Thyroid gland (tissue), 4 donors: ENCODE measurements at places on chromosomes 16 and 17. TPM values are rescaled to one million over a fixed set of nuclear protein-coding genes. Genes with fewer than 3 reads are reported as not detected.

GRCh38 chr17:29575511-29576213 is 7.2 kb downstream of the TP53I13 start:
- H3K4me1 ChIP-seq, result peaks cover 4% of the 10 kb centered on the region
- no peak overlapping the region for H3K4me3 ChIP-seq
- DNase-seq, result no peak

Gene NUPR1
- total RNA-seq, result 53.3 TPM

DNA sequence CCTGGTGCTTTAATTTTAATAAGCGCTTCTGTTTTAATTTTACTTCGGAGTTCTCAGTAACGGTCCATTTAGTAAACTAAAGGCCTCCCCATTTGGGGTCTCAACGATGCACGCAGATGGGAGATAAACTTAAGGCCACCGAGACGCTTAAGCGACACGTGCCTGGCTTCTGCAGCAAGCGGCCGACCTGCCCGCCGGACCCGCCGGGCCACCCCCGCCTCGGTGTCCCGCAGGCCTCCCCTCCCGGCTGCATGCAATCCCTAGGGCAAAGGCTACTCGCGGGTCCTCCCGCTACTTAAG is 592 bp downstream of the GCSH start:
- no peak for DNase-seq
- no peaks in the 10 kb centered on the region for H3K27me3 ChIP-seq
- H3K27ac ChIP-seq, result peak overlapping the region; percentile 64

Gene ZNF205
- 28.9 TPM for total RNA-seq

DNA sequence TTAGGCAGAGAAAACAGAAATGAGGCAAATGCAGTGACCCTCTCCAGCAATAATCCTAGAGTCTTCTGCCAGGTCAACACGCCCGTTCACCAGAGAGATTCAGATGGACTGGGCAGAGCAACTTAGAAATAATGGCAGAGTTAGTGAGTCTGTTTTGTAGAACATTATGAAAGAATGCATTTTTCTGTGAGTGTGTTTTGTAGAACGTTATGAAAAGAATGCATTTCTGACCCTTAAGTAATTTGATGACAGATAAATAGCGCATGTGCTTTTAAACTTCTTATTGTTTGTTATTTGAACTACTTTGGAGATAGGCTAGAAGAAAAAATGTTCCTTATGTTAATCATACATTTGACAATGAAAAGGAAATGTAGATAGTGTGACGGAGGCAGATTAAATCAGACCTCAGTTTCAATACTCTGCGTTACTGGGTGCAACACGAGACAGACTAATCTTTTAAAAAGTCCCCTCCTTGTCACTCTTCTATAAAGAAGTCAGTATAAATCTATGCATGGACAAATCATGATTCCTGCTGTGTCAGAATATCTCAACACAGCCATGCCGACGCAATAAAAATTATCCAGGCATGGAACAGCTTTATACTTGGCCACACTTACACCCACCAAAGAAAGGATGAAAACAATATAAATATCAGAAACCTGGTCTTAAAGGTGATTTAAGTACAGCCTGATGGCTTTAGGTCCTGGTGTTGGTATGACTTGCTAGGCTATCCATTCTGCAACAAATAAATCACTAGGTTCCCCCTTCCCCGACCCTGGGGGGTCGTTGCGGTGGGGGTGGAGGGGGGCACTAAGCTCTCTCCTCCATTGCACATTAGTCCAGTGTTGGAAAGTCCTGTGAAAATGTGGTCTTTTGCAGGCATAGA is 47.8 kb downstream of the MARCHF10 start:
- DNase-seq, result no peak
- H3K4me1 ChIP-seq, result no peaks in the 10 kb centered on the region
- H3K27me3 ChIP-seq, result no peaks in the 10 kb centered on the region
- H3K27ac ChIP-seq, result no peak overlapping the region
- no peak overlapping the region for H3K4me3 ChIP-seq

Gene ST6GALNAC2
- 32.7 TPM for total RNA-seq
